ENCODE measurements at places on chromosomes 12 and 14.

GRCh38 chr14:102424923-102425322 is 62.2 kb downstream of the TECPR2 start:
- DNase-seq, result no peak

DNA sequence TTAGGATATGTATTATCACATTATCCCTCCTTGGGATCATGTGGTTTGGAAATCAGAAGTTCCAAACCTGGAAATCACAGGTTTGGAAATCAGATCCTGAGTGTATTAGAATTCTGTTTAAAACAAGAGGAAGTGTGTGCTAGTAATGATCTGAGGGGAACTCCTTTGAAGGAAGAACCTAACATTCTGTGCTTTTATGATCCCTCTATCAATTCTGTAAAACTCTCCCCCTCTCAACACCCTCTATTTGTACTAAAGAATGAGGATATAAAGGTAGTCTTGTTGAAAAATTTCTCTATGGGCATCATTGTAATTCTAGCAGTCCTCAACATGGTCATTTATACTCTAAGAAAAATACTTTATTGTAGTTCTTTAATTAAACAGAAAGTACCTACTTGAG is 97.4 kb downstream of the SRGAP1 start:
- DNase-seq, result no peak

DNA sequence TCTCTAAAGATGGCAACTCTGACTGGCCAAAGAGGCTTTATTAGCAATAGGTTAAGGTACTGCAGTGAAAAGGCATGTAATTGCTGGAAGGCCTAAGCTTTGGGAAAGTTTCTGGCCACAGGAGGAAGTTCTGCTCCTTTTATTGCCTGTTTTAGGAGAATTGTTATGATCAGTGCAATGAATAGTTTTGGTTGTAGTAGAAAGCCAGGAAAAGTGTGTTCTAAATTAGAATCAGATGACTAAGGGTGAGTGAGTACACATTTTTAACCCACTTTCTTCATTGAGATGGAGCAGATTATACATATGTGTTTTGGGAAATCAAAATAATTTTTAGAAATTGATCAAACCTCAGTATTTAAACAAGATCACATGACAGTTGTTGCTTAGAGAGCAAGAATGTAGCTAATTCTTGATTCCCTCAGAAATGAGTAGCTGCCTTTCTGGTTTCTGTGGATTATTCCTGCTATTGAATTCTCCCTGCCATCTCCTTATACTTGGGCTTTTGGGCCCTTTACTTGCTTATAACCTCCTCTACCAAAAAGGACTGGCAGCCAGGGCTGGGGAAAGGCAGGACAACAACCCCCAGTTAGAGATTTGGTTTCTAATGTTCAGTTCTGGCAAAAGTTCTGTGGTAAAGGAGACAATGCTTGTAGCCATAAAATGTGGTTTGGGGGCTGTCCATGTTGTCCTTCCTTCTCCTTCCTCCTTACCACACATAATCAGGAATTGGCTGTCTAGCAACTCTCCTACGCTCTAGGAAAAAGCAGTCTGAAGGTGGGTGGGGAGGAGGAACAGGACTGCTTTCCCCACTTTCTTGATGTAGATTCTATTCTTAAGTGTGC is 217.1 kb downstream of the SLC38A4 start:
- no peak for DNase-seq

- DNase-seq, result peak; percentile 73
Measured at GRCh38 chr12:110286623-110287022, 5.6 kb downstream of the ATP2A2 start.

- no peak for DNase-seq
Measured at GRCh38 chr12:33596061-33596460, 156.4 kb upstream of the SYT10 start.

GRCh38 chr12:80099259-80099658 is at the start of gene OTOGL:
OTOGL (plus strand) TSS chr12:80099537; CDS start chr12:80209432, 109,895 bp downstream.
- DNase-seq, result no peak

DNA sequence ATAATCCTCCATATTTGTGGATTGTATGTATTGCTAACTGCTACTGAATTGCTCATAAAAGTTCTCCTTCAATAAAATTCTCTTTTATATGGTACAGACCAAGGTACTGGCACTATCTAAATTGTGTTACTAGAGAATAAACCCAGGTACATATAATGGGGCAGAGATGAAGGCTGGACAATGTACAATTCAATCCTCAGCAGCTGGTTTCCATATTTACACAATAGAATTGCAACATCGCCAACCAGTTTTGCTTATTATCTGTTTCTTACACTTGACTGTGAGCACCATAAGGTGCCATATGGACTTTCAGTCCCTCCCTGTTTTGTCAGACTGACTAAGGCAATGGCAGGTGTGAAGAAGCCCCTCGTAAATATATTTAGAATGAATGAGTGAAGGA is 18.1 kb downstream of the KITLG start:
- DNase-seq, result no peak

DNA sequence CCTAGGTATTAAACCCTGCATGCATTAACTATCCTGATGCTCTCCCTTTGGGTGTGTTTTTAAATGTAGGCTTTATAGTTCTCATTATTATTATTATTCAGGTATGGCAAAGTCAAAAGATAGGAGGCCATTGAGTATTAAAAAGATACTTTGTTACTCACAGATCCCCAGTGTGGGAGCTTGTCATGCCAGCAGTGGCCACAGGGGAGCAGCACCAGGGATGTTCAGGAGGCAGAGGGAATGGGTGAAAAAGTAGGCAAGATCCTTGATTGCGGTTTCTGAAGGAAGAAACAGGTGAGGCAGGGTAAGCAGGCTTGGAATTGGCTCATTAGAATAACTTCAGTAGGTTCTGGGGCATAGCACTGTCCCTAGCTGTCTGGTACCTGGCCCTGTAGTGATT is 382.2 kb downstream of the MED13L start:
- DNase-seq, result no peak

DNA sequence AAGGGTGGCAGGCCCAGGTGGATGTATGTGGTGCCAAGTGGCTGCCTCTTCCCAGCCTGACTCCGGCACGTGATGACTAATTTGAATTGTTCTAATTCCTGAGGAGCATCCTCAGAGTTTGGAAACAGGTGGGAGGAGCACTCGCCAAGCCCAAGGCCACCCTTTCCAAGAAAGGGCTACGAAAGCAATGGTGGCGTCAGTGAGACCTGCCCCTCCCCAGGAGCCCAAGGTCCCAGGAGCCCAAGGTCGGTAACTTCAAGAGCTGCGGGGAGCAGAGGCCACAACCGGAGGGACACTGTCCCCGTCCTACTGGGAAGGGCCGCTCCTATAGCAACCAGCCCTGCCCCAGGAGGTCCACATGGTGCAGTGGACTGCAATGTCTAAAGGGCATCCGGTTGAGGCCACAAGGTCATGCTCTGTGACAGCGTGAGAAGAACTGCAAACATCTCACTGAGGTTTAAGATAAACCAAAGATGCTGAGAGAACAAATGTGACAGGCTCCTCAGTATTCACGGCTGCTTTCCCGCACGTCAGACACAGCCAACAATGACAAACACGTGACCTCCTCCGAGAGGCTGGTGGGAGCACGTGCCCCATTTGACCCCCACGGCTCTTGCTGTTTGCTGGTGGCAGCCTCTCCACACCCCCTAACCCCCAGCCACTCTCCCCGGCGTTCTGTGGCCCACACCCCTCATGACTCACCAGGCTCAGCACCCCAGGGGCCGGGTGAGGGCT is 79.6 kb downstream of the ITPK1 start:
- no peak for DNase-seq

GRCh38 chr14:38197001-38197783 is 10.5 kb upstream of the SSTR1 start:
- DNase-seq, result no peak

GRCh38 chr12:116337312-116337711 is 59.8 kb upstream of the MED13L start:
- no peak for DNase-seq

DNA sequence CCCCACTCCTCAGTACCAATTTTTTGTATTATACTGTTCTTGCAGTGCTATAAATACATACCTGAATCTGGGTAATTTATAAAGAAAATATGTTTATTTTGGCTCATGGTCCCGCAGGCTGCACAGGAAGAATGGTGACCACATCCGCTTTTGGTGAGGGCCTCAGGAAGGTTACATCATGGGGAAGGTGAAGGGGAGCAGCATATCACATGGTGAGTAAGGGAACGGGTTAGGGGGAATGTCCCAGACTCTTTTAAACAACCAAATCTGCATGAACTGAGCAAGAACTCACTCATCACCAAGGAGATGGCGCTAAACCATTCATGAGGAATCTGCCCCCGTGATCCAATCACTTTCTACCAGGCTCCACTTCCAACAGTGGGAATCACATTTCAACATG is 40.0 kb downstream of the OSBPL8 start:
- peak; percentile 26 for DNase-seq

DNA sequence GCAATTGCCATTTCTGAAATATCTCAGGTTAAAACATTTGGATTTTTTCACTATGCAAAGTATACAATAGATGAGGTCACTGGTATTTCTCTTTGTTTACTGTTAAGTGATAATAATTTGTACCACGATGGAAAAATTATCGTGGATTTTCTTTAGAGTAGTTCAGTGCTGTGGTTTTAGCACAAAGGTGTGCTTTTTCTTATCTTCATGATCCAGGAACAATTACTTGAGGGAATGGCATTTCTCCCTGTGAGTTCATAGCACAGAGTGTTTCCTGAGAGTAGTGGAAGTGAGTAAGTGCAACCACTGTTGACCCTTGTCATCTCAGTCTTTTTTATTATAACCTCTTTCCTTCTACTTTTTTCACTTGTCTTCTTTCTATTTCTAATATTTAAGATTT is 86.8 kb downstream of the FGD4 start:
- no peak for DNase-seq

DNA sequence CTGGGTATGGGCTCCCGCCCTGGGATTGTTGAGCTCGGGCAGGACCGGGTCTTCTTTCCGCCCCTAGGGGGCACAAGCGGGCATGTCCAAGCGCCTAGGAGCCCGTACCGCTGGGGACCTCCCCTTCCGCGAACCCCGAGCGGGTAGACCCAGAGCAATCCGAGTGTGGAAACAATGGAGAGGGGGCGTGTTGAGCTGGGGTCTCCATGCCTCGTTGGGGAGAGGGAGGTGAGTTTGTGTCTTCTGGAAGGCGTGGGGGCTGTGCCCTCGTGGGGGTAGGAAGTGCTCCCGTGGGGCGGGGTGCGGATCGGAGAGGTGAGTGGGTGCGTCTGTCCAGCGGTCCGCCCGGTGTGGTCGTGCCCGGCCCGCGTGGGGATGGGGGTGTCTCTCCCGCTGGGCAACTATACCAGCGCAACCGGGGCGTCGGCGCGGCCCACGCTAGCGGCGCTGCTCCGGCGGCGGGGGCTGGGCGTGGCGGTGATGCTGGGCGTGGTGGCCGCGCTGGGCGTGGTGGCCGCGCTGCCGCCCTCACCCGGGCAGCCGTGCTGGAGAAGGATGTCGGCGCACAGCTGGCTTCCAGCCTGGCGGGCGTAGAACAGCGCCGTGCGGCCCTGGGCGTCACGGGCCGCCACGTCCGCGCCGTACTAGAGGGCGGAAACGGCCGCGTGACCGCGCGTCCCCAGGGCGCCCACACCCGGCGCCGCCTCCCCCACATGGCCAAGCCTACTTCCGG is 12.2 kb downstream of the AGAP2 start:
- DNase-seq, result no peak

GRCh38 chr12:29990971-29991370 is 207.2 kb upstream of the TMTC1 start:
- no peak for DNase-seq

- peak; percentile 48 for DNase-seq
Measured at GRCh38 chr12:121799156-121799841, 4.5 kb upstream of the SETD1B start.

DNA sequence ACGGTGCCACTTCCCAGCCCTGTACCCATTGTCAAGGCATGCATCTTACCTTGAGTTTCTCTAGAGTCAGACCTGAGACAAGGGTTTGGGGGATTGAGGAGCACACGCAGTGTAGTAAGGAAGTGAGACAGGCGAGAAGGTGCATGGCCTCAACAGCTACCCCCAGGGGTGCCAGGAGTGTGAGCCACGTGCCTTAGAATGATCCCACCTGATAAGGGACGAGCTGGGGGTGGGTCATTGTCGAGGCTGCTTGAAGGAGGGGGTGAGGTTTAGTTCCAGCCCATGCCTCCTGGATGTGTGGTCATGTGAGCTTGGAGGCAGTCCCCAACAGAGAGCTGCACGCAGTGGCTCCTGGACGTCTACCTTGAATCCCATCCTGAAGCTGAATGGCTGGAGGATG is 320.5 kb downstream of the VRK1 start:
- DNase-seq, result no peak

DNA sequence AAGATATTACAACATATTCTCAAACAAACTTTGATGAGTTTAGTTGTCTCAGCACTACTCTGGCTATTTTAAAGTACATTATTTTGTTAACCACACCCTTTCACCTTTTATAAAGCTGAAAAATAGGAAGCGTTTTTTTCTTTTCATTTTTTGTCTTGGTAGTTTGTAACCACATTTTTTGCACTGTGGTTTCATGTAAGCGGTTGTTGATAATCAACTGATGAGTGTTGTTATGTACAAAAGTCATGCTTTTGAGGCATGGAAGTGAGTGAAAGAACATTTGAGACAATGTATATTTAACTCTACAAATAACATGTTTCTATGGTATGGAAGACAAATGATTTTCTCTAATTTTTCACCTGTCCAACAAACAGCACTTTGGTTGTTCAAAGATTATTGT is 52.1 kb upstream of the ATP2B1 start:
- DNase-seq, result peak; percentile 46

DNA sequence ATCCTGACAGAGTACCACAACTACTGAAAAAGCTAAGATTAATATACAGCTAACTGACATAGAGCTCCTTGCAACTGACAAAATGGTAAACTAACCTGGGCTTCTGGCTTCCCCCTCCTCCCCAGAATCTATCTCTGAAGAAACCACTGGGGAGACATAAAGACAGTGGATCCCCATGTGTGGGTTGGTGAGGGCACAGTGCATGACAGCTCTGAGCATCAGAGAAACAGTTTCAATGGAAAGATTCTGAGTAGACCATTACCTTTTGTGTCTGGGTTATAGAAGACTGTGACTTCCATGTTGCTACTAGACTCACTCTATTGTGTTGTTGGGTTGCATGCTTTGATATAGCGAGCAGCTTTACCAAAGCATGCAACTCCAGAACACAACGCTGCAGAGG is 247.4 kb downstream of the EFCAB11 start:
- DNase-seq, result no peak

GRCh38 chr12:11677752-11678151 is 28.3 kb downstream of the ETV6 start:
- DNase-seq, result no peak

DNA sequence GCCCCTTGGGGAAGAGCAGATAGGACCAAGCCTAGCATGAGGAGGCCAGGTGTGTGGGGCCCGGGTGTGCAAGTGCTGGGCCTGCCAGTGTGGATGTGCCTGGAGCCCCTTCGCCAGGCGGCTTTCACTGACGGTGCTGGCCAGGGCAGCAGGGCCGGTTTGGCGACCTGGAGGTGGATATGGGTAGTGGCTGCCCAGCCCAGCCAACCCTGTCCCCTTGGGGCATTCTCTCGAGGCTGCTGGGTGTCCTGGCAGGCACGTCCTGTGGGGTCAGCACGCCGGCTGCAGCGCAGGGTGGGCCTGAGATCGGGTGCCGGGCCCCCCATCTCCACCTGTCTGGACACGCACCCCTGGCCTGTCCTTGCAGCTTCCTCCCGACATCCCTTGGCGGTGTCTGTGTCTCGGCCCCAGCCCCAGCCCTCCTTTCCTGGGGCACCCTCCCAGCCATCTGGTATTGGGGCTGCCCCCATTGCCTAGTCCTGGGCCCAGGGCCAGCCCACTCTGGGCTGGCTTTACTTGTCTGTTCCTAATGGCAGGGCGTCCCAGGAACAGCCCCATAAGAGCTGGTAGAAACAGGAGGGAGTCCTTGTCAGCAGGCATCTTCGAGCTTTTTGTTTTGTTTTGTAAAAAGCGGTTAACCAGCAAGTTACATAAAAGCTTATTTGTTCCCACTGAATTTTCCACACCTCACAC is 7.2 kb upstream of the CRIP2 start:
- DNase-seq, result no peak

GRCh38 chr12:8644345-8645248 is 18.0 kb downstream of the MFAP5 start:
- DNase-seq, result peak; percentile 34
